ENCODE measurements at places on chromosomes 1 and 21.

GRCh38 chr1:199157494-199157893, 518.7 kb downstream of the PTPRC start:
- DNase-seq: no peak

GRCh38 chr1:111561328-111561727, 57.9 kb upstream of the ADORA3 start:
- DNase-seq: no peak

- DNase-seq: no peak
Observed at GRCh38 chr1:237774246-237774645, 116.5 kb downstream of the ZP4 start.

- DNase-seq: peak; percentile 47
Observed at GRCh38 chr1:97120806-97121205, 399.2 kb downstream of the PTBP2 start.

DNA sequence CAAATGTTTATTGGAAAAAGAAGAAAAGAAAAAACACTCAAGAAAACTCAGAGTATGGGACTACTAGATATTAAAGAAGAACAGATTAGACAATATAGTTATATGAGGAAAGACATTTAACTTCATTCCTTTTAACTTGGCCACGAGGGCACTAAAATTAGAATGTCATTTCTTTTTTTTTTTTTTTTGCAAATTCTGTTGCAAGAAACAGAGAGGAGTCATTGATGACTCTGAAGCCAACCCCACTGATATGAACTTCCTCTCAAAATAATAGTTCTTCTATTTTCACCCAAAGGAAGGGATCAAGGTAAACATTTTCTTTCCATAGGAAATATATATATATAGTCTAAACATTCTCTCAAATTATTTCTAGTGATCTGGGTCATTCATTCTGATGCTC, 24.6 kb upstream of the PEX19 start:
- DNase-seq: no peak

- no peak for DNase-seq
Observed at GRCh38 chr1:7302873-7303272, 468.2 kb upstream of the VAMP3 start.

GRCh38 chr1:247334378-247335133, 2.9 kb upstream of the ZNF496 start:
- DNase-seq: no peak

DNA sequence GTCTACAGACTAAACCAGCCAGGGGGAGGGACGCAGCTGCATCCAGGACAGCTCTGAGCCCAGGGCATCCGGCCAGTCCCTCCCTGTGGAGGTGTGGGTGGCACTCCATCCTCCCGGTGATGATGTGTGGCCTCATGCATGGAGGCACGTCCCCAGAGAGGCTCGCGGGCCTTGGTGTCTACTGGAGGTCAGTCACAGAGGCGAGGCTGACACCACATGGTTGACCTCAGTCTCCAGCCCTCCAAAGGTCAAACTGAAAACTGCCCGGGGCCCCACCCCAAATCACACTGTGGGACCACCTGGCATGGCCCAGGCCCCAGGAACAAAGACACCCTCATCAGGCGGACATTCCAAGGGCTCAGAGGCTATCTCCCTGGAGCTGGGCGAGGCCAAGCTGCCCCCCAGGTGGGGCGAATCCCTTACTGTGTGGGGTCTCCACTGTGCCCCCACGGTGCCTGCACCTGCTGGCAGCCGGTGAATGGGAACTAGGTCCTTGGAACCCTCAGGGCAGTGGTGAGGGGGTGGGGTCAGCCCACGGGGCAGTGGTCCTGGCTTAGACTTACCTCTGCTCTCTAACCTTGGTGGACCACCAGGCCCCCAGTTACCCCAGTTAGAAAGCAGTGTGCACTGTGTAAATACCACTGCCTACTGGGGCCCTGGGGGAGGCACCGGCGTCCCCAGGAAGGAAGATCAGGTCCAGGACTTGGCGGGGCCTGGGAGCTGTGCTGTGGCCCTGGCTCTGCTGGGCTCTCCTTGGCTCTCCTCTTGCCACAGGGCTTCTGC, 49.1 kb downstream of the TRPM2 start:
- DNase-seq: no peak

DNA sequence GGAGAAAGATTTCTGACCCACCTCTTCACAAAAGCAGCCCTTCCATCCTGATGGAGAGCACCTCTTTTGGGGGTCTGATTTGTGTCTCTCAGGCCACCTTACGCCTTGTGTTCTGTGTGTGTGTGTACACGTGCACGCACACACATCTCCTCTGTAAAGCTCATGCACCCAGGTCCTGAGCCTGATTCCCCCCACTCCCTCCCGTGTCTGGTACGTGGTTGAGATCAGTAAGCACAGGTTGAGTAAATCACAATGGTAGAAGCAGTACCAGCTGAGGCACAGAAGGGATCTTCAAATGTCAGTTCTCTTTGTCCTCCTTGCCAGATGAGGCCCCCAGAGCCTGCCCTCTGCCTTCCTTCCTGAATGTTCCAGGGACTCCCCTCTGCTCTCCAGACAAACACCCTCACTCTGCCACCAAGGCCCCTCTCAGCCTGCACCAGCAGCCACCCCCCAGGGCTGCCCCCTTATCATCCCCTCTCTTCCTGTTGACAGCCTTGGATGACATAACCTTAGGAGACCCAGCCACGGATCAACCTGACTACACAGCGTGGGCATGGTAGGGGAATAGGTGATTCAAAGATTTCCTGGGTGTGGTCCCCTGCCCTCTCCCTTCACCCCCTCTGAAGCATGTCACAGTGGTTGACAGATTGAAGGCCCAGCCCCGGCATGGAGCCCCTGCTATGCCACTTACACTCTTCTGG, 112.8 kb downstream of the HIVEP3 start:
- DNase-seq: no peak

DNA sequence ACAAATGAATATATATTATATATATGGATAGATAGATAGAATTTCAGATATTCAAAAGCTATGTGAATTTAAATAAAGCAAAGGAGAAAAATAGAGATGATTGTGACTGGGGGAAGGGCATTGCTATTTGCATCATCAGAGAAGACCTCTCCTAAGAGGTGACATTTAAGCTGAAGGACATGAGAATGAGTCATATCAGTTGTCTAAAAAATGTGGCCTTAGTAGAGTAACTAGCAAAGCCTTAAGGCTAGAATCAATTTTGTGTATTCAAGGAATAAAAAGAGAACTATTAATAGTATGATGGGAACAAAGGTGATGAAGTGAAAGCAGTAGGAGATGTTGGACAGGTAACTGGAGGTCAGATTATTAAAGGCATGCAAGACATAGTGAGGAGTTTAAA, 34.8 kb upstream of the SLC35F3 start:
- no peak for DNase-seq

GRCh38 chr1:42784946-42785693, at the start of gene TMEM269:
TSS of gene TMEM269 (plus strand) at chr1:42784991. CDS start at chr1:42789894, 4,903 bp downstream.
- DNase-seq: no peak

GRCh38 chr1:76238094-76238628, 163.6 kb downstream of the ST6GALNAC3 start:
- DNase-seq: no peak

DNA sequence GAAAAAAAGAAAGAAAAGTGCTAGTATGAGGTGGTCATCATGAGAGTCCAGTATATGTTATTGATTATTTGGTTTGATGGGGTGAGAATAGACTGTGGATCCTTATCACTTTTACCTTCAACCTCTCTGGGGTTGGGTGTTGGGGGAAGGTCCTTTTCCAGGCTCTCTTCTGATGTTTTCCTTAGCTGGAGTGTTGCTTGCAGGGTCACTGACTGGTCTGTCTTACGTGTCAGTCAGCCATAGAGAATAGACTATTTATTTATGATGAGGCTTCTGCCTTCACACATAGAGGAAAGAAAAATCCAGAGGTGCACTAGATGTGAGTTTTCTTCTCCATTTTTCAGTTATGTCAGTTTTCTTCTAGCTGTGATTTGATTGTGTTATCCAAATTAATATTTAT, 36.5 kb downstream of the MAP3K21 start:
- no peak for DNase-seq

- DNase-seq: no peak
Observed at GRCh38 chr21:46553993-46554392, 50.9 kb downstream of the S100B start.

DNA sequence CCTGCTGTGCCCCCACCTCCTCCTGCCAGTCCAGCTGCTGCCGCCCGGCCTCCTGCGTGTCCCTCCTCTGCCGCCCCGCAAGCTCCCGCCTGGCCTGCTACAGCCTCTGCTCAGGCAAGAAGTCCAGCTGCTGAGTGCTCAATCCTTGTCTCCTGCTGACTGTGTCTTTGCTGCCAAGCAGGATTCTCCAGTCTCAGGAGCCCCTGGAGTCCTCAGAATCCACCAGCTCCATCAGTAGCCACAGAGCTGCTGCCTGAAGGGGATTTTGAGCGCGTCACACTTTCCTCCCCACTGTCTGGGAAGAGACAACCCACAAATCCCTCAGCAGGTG, 973 bp downstream of the KRTAP10-11 start:
- no peak for DNase-seq

GRCh38 chr1:87829360-87829759, 500.7 kb downstream of the LMO4 start:
- no peak for DNase-seq

DNA sequence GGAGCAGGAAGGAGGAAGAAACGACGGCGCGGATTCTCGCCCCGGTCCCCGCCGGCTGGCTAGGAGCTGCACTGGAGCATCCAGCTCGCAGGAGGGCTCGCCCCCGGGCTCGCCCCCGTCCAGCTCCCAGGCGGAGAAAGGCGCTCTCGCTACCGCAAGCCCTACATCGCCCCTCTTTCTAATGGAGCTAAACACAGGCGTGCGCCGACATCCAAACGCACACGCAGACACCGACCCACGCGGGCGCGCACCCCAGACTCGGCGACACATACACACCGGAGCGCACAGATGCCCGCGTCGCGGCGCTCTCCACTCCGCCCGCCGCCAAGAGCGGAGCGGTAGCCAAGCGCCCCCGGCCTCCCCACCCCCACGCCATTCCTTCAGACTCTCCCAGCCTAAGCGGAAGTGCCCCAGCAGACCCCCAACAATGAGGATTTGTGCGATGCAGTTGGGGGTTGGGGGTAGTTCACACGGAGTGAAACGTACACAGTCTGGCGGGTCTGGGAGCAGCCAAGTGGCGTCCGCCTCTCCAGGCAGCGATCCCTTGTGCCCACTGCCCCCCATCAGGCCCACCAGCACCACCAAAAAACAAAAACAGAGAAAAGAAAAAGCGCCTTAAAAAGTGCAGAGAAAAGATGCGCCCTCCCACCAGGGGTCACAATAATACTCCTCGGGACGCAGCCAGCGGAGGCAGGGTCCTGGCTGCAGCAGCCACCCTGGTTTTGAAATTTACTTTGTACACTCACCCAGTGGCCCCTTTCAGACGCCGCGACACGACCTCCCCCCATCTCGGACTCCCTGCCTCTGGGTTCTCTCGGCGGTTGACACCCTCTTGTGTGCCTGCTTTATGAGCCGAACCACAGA, 1.4 kb downstream of the DAB1 start:
- no peak for DNase-seq

GRCh38 chr21:29025328-29025713, 853 bp downstream of the USP16 start:
- DNase-seq: no peak

- DNase-seq: no peak
Observed at GRCh38 chr1:39116860-39117728, 87.4 kb upstream of the MACF1 start.

DNA sequence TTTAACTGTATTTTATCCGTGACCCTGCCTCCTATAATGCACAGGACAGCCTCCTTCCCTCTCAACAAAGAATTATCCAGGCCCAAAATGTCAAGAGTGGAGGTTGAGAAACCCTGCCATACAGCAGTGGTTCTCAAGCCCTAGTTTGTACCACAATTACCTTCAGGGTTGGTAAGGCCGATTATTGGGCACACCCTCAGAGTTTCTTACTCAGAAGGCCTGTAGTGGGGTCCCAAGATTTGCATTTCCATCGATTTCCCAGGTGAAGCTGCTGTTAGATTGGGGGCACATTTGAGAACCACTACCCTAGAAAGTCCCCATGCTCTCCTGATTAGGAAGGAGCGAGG, 400 bp upstream of the PGBD2 start:
- DNase-seq: no peak

DNA sequence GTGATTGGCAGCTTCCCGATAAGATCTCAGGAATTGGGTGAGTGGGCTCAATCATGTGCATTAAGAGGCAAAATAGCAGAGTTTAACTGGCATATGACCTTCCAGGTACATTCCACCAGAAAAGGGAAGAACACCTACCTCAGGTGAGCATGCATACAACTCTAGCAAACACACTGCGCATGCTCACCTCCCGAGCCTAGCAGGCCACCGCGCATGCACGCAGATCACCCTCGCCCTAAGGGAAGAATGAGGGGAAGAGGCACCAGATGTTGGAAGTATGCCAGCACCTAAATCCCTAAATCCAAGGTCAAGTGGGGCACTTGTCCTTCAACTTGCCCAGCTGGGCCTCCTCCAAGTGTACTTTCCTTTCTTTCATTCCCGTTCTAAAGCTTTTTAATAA, 23.6 kb upstream of the CBR3 start:
- DNase-seq: no peak

DNA sequence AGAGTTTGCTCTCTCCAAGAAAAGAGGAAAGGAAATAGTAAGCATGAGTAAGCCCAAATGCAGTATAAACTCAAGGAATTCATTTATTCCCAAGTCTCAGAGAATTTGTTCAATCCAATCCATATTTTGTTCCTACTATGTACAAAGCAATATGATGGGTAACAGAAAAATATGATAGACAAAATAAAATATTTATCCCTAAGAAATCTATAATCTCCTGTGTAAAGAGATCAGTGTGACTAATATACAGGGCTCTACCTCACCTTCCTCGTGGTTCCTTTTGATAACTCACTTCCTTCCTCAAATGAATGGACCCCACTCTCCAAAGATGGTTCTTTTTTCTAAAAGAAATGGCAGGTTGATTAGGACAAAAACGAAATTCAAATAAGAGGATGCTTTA, 7.6 kb downstream of the CLSPN start:
- no peak for DNase-seq

GRCh38 chr1:3380469-3380868, 74.0 kb upstream of the ARHGEF16 start:
- DNase-seq: no peak

DNA sequence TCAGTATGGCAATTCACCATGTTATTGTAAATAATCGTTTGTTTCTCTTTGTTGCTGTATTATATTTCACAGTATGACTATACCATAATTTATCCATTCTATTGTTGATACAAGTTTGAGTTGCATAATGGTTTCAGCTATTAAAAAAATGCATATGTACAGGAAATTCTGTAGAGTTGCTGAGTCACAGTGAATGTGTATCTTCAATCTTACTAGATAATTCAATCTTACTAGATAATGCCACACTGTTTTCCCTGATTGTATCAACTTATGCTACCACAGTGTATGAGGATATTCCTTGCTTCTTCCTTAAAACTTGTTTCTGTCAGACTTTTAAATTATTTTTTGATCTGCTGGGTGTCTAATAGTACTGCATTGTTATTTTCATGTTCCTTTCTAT, 3.5 kb upstream of the COA6 start:
- no peak for DNase-seq

GRCh38 chr1:207152792-207153468, 48.9 kb downstream of the C4BPA start:
- no peak for DNase-seq

DNA sequence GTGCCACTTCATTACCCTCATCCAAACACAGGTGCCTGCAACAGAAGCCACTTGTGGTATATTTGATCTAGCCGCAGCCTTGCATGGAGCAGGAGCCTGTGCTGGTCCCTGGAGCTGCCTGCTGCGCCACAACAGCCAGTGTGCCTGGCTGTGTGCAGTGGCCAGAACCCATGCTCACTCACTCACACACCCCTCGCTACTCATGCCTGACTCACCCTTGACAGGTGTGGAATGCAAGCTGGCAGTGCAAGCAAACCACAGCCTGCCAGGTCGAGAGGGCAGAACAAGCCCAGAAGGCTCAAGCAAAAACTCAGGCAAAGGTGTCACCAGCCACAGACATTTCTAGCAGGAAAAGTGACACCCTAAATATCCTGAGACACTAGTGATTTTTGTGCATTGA, 1510.9 kb downstream of the KCNT2 start:
- no peak for DNase-seq
